Keratinocyte (primary cell): ENCODE measurements at places on chromosomes 6 and 20. TPM values are rescaled to one million over a fixed set of nuclear protein-coding genes. Genes with fewer than 3 reads are reported as not detected.

LY6G6C gene
- polyA plus RNA-seq: 2.3 to 3.1 TPM (median 2.4 TPM) in 3 replicates

WFDC5 gene
- 2.4 to 11.7 TPM (median 5.1 TPM) in 3 replicates for polyA plus RNA-seq

CTCFL gene
- polyA plus RNA-seq: not detected in 3 replicates

SLC17A9 gene
- polyA plus RNA-seq: 0.02 to 0.09 TPM in 2 of 3 replicates, not detected in the other

DNA sequence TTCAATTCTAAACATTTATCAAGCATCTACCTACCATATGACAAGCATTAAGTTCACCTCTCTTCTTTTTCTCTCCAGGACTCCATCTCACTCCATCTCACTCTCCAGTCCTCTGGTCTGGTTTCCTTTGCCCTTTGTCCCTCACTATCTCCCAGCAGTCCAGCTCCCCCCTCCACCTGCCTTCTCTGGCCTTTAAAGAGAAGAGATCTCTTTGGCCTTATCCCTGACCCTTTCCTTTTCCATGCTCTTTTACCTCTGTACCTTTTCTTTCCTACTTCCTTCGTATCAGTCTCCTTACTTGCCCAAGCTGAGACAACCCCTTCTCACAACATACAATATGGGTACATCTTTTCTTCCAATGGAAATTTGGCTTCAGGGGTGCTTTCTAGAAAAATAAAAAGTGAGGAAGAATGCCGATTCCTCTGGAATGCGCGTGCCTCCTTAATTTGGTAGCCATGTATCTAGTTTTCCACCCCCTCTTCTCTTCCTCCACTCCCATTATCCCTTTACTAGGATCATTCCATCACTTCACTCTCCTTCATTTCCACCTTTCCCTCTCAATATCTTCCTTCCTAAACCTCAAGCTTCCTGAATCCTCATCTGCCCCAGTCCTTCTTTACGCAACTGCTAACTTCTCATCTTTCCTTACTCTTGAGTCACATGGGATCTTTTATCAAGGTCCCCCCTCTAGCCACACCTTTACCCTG, 745 bp upstream of the AGPAT1 start:
- H3K27me3 ChIP-seq: no peaks in the 10 kb centered on the region
- DNase-seq: no peak
- peak overlapping the region; percentile 76 for H3K4me3 ChIP-seq
- peaks cover 3% of the 10 kb centered on the region for H3K36me3 ChIP-seq
- H3K27ac ChIP-seq: peak overlapping the region; percentile 97

GRCh38 chr6:41064841-41065240, 7.3 kb downstream of the OARD1 start:
- no peak overlapping the region for H3K27ac ChIP-seq
- H3K27me3 ChIP-seq: no peaks in the 10 kb centered on the region
- no peak for DNase-seq
- no peak overlapping the region for H3K4me3 ChIP-seq

FGD2 gene
- 0.03 to 0.13 TPM (median 0.08 TPM) in 3 replicates for polyA plus RNA-seq

DNA sequence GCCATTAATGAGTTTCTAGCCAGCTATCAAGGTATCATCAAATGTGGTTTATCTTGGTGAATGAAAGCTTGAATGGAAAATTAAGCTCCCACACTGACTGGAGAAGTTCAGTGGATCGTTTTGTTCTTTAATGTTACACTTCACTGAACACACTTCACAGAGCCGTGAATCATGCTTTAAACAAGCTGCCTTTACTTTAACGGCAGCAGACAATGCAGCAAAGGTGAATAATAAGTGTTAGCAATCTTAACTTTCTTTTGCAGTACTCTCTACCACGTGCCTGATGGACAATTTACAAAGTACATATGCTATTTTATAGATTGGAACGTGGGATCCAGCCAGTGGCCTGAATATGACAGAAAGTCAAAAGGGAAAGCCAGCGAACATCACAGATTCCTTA, 424.5 kb downstream of the GRIK2 start:
- no peaks in the 10 kb centered on the region for H3K4me1 ChIP-seq
- no peaks in the 10 kb centered on the region for H3K36me3 ChIP-seq
- no peaks in the 10 kb centered on the region for H3K27me3 ChIP-seq
- H3K4me3 ChIP-seq: no peak overlapping the region

DNA sequence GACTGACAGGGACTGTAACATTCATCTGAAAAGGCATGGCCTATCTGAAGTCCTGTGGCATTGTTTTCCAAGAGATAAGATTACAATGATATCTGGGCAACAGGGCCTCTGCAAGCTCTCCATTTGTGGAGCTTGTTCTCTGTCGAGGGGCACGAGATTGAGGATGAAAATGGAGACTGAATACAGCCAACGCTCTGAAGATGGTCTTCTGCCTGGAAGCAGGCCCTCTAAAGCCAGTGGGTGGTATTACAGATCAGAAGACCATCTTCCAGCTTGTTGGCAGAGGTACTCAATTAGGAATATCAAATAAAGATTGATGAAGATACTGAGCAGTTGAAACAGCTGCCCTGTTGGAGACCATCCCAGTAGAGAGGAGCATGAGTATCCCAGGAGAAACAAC, 288.2 kb downstream of the CENPW start:
- DNase-seq: no peak
- no peak overlapping the region for H3K4me3 ChIP-seq
- H3K27me3 ChIP-seq: no peaks in the 10 kb centered on the region
- H3K36me3 ChIP-seq: no peaks in the 10 kb centered on the region
- H3K27ac ChIP-seq: no peak overlapping the region

GRCh38 chr20:45011108-45011526, 44.8 kb downstream of the STK4 start:
- no peak for DNase-seq
- no peaks in the 10 kb centered on the region for H3K27me3 ChIP-seq
- H3K4me3 ChIP-seq: no peak overlapping the region
- no peaks in the 10 kb centered on the region for H3K36me3 ChIP-seq

DNA sequence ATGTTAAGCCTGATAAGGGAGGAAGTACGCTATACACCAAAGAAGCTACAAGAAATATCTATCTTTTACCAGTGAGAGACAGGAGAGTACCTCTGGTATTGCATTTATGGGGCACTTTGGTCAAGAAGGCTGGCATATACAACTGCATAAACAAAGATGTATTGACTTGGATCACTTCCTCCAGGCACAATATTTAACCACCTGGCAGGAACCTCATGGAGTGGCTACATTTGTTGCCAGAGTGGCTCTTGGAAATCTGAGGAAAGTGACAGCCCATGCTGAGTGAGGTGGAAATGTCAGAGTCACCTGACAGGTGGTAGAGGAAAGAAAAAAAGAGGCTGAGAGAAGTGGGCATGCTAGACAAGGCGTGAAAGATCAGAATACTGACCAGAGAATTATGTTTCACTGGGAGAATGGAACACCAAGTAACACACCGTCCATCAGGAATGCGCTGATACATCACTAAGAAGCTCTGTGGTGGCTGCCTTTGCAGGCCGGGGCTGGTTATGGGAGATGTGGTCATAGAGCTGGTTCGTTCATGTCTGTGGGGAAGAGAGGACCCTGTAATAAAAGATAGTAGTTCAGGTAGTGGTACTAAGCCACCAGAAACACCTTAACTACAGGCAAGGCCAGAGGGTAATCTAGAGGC, 61.4 kb upstream of the UFL1 start:
- no peak overlapping the region for H3K4me3 ChIP-seq
- peak; percentile 25 for DNase-seq

DNA sequence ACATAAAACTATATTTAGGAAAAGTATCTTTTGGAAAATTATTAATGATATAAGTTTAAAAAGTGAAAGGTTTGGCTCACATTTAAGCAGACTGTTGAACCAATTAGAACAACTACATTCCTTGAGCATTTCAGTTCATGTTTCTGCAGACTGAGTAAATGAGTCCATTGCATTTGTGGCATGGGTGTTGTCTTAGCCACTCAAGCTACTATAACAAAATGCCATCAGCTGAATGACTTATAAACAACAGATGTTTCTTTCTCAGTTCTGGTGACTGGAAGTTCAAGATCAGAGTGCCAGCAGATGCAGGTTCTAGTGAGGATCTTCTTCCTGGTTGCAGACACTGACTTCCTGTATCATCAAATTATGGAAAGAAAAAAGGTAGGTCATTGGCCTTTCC, 67.1 kb upstream of the SLC2A12 start:
- H3K27ac ChIP-seq: no peak overlapping the region
- no peaks in the 10 kb centered on the region for H3K36me3 ChIP-seq
- peaks cover 6% of the 10 kb centered on the region for H3K27me3 ChIP-seq
- DNase-seq: no peak

DNA sequence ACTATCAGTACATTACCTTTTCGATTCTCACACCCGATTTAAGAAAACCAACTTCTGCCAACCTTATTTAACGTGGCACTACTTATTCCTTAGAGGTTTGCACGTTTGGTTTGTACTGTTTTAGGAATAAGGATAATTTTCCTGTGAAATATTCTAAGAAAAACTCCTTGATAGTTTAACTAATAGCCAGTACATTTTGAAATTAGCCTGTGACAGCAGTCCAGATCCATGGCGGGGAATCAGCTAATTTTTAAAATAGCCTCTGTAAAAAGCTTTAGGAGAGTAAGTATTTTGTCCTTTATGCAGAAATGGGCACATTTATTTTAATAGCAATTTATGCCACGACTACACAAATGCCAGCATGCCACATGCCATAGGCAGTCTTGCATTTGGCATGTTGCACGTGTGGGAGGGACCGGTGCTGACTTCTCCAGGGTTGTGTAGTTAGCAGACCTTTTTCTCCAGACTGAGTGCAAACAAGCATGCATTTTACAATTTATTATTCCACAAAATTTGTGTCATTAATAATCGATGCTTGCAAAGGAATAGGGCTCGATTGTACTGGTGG, 6.2 kb downstream of the FOXC1 start:
- H3K4me1 ChIP-seq: peaks cover 12% of the 10 kb centered on the region
- H3K27ac ChIP-seq: no peak overlapping the region
- H3K27me3 ChIP-seq: no peaks in the 10 kb centered on the region
- no peak overlapping the region for H3K4me3 ChIP-seq
- H3K36me3 ChIP-seq: no peaks in the 10 kb centered on the region

- H3K27ac ChIP-seq: no peak overlapping the region
- no peak for DNase-seq
- H3K36me3 ChIP-seq: no peaks in the 10 kb centered on the region
- H3K4me1 ChIP-seq: no peaks in the 10 kb centered on the region
- no peak overlapping the region for H3K4me3 ChIP-seq
Observed at GRCh38 chr6:89400912-89401399, 11.1 kb downstream of the RRAGD start.

- no peak overlapping the region for H3K27ac ChIP-seq
- DNase-seq: no peak
- no peaks in the 10 kb centered on the region for H3K27me3 ChIP-seq
- H3K36me3 ChIP-seq: no peaks in the 10 kb centered on the region
- no peaks in the 10 kb centered on the region for H3K4me1 ChIP-seq
Observed at GRCh38 chr6:39688494-39688893, 36.7 kb downstream of the KIF6 start.

HLA-DOB gene
- polyA plus RNA-seq: 9.2 to 12.7 TPM (median 12.5 TPM) in 3 replicates

GRCh38 chr20:60123652-60124051, 165.4 kb downstream of the CDH26 start:
- H3K27me3 ChIP-seq: peaks cover 36% of the 10 kb centered on the region
- H3K4me3 ChIP-seq: no peak overlapping the region
- peak; percentile 36 for DNase-seq

DNA sequence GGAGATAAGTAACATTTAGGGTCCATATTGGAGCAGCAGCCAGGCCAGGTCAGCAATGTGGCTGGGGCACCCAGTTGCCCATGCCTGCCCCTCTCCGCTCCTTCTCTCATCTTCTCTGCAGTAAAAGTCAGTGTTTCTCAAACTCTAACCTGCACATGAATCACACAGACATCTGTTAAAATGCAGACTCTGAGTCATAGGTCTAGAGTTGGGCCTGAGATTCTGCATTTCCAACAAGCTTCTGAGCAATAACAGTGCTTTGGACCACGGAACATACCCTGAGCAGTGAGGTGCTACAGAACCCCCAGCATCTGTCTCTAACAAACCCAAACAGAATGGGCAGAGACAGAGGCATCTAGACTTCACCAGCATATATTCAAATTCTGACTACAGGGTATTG, 10.1 kb downstream of the PHF10 start:
- H3K27ac ChIP-seq: no peak overlapping the region
- H3K36me3 ChIP-seq: peaks cover 12% of the 10 kb centered on the region
- no peak for DNase-seq
- no peak overlapping the region for H3K4me3 ChIP-seq
- H3K27me3 ChIP-seq: no peaks in the 10 kb centered on the region

STMND1 gene
- polyA plus RNA-seq: not detected in 3 replicates

TRAPPC3L gene
- polyA plus RNA-seq: 0.19 to 0.31 TPM (median 0.28 TPM) in 3 replicates

- H3K27me3 ChIP-seq: no peaks in the 10 kb centered on the region
- H3K27ac ChIP-seq: no peak overlapping the region
- no peak for DNase-seq
- peaks cover 14% of the 10 kb centered on the region for H3K4me1 ChIP-seq
- no peaks in the 10 kb centered on the region for H3K36me3 ChIP-seq
Observed at GRCh38 chr6:36615018-36615761, 21.0 kb downstream of the SRSF3 start.

DNA sequence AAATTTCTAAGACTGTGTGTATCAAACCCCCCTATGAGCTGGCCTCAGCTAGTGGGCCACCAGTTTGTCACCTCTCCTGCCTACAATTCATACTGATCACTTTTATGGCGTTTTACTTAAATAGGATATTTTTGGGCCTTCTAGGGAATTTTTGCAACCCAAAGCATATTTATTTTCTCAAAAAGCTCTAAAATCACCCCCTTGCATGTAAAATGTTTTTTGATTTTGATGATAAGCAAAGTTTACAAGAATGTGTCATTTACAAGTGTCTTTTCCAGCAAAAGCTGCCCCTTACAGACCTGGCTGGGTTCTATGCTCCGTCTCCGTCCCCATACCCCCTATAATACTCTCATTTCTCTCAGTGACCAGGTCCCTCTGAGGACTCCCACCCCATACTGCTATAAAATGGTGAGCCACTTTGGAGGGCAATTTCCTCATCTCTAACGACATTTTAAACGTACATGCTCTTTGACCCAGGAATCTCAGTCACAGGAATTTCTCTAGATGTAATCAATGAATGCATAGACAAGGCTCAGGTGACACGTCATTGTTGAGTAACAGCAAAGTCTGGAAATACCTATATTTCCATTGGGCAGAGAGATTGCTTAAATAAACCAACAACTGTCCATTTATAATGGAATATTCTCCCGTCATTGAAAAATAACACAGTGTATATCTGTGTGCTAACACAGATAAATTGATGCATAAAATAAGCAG, 13.9 kb upstream of the OCSTAMP start:
- H3K4me3 ChIP-seq: no peak overlapping the region
- no peaks in the 10 kb centered on the region for H3K4me1 ChIP-seq
- H3K36me3 ChIP-seq: no peaks in the 10 kb centered on the region

DNA sequence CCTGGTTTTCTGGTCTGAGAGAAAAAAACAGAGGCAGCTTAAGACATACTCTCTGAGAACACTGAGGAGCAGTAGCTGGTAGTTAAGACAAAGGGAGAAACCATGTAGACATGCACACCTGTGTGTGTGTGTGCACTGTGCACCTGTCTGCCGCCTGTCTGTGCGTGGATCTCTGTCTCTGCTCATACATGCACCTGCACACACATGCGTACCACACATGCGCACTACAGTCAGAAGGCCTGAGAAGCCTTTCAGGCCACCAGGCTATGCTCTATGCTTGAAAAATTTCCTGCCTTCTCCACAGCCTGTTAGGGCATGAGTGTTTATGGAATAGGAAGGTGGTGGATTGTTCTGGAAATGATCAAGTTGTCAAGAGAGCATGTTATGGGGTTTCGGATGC, 103.5 kb downstream of the CDH4 start:
- DNase-seq: no peak
- no peak overlapping the region for H3K4me3 ChIP-seq
- peaks cover 30% of the 10 kb centered on the region for H3K4me1 ChIP-seq
